ENCODE measurements at places on chromosomes 6 and 20.

- no peak for DNase-seq
Observed at GRCh38 chr20:36093025-36093803, 61.3 kb upstream of the EPB41L1 start.

DNA sequence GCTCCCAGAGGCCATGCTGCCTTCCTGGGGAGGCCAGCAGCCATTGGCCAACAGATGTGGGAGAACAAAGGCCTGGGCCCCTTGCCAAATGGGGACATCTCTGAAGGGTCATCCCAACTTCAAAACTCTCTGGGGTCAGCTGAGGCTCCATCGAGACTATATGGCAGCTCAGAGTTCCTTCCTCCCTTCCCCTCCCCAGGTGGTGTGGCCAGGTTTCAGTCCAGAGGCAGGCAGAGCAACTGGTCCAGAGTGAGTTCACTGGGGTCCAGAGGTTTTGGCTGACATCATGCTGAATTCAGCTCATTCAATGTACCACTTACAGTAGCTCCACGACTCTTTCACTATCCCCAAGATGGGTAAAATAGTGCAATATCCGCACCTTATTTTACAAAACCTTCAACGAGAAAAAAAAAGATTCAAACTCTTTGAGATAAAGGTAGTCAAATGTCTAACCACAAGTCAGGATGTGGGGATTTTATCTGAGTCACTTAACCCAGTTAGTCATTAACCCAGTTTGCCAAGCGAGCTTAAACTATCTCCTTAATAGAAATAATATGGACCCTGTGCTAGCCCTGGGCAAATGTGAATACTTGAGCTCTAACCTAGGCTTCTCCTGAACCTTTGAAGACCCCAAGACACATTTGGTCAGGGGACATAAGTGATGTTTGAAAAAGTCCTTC is 108.4 kb upstream of the PLEKHG1 start:
- DNase-seq, result no peak

DNA sequence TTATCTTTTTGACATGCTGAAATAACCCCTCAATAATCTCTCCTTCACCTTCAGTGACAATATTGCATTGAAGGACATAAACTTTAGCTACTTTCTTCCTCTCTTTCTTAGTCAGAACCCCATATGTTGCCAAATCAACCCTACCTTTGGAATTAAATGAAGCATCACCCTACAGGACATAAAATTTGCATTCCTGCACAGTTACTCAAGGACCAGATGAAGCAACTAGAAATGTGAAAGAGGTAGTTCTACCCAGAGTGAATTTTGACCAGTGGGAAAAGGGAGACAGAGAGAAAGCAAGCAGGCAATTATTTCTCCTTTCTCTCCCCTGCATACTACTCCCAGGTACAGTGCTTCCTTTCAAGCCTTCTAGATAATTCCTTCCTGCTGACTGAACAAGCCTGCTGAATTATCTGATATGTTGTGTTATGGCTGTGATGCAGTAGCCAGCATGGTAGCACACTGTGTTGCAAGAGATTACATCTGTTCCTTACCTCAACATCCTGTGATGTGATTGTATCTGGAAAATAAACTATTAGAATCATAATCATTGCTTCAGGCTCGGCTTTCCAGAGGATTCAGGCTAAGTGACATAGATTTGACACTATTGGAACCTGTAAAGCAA is 16.6 kb downstream of the TENT5A start:
- DNase-seq, result no peak

- no peak for DNase-seq
Observed at GRCh38 chr20:37207171-37207570, 27.8 kb upstream of the MROH8 start.

DNA sequence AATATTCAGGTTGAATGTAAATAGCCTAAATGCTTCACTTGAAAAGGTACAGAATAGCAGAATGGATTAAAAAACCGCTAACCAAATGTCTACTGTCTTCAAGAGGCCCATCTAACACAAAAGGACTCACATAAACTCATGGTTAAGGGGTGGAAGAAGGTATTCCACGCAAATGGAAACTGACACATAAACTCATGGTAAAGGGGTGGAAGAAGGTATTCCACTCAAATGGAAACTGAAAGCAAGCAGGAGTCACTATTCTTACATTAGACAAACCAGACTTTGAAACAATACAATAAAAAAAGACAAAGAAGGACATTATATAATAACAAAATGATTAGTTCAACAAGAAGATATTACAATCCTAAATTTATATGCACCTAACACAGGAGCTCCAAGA is 38.3 kb upstream of the PKIB start:
- no peak for DNase-seq

DNA sequence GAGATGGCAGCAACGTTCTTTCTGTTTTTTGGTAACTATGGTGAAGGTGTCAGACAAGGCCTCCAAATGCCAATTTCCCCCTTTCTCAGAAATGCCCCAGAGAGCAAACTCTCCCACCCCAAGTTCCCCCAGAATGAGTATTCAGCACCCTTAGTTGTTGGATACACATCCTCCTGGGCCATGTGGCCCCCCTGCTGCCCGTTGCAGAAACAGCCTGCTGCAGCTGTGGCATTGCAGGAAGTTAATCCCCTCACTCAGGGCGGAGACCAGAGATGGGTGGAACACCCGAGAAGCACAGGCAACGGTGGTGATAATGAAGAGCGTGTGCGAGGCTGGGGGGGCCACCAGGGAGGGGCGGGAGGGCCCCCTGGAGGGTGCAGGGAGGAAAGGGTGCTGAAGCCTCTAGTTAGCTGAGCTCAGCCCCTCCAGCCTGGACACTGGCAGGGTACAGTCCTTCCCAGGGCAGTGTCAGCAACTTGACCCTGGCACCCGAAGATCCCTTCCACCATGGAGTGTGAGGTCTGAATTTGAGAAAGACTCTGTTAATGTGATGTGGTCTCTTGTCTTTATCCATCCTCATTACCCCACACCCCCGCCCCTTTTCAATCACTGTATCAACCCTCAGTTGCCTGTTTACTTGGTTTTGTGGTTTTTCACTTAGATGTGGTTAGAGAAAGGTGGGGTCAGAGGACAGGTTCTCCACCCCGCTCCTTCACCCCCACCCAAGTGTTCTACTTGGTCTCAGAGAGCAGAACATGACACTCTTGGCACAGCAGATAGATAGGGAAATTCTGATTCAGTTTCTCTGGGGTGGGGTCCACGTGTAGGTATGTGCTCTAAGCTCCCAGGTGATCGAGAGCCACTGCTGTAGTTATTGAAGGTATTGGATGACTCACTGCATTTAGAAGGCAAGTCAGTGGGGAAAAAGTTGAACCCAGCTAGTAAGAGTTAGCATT is 208.8 kb upstream of the SUPT3H start:
- DNase-seq, result no peak

- DNase-seq, result no peak
Observed at GRCh38 chr6:166969390-166970002, 13.1 kb upstream of the RNASET2 start.
